Activated CD4-positive, alpha-beta memory T cell treated with anti-CD3 and anti-CD28 coated beads, Interleukin-2, amount 10 ng/mL, durations not matched to agents 7 days and 5 days (primary cell): ENCODE measurements at places on chromosomes 4 and X. TPM values are rescaled to one million over a fixed set of nuclear protein-coding genes. Genes with fewer than 3 reads are reported as not detected.

Gene SYNPO2
- total RNA-seq, result 0.63 TPM

Gene HGFAC
- total RNA-seq, result not detected

Gene MAGEA8
- total RNA-seq, result not detected

Gene USO1
- 43.4 TPM for total RNA-seq

Gene MAGEA3
- total RNA-seq, result not detected

DNA sequence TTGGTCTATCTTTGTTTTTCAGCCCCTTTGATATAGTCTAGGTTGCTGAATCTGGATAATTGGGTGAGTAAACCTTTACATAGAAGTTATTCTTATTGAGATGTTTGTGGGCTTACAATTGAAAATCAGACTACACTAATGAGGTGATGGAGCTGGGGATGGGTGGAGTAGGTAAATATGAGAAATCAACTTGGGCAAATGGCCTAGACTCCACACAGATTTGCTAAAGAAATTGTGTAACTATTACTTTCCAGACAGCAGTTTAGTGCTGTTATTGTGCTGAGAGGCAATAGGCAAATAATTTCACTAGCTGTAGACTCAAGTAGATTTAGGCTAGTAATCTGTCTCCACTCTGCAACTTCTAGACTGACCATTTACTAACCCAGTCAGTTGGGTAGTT lies 8.2 kb downstream of the DIAPH2 start:
- no peak for DNase-seq

- DNase-seq, result no peak
These were observed 891 bp downstream of the TLR2 start for GRCh38 chr4:153684971-153685371.

- DNase-seq, result no peak
These were observed 106.3 kb downstream of the C4orf51 start for GRCh38 chr4:145786261-145786660.

GRCh38 chr4:145812919-145813318 lies 125.7 kb downstream of the ZNF827 start:
- no peak for DNase-seq

GRCh38 chr4:3830774-3831528 lies 64.8 kb downstream of the ADRA2C start:
- DNase-seq, result no peak

GRCh38 chr4:25696409-25696808 lies 40.8 kb downstream of the SLC34A2 start:
- DNase-seq, result no peak

DNA sequence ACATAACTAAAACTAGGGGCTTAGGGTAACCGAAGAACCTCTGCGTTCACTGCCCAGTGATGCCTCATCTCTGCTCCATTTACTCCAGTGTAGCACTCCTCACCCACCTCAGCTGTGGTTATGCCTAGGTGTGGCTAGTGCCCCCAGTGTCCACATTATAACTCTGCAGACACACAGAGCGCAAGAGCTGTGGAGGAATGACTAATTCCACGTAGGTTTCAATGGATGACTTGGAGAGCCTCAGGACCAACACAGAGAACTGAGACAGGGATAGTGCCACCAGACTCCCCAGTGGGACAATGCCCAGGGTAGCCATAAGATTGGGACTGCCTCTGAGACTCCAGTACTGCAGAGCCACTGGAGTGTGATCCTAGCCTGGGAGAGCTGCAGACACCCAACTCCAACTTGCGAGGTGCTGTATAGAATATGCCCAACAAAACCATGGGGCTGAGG lies 542.4 kb upstream of the DIPK2B start:
- no peak for DNase-seq

- no peak for DNase-seq
These were observed 30.6 kb upstream of the STIM2 start for GRCh38 chr4:26830033-26830432.

- DNase-seq, result peak; percentile 87
These were observed 70.7 kb upstream of the PPP3CA start for GRCh38 chr4:101418055-101418454.

GRCh38 chrX:46577221-46578005 lies 3.8 kb downstream of the CHST7 start:
- no peak for DNase-seq
